ENCODE measurements at places on chromosomes 4 and X. TPM values are rescaled to one million over a fixed set of nuclear protein-coding genes. Genes with fewer than 3 reads are reported as not detected.

- H3K4me3 ChIP-seq = no peak overlapping the region
- no peak overlapping the region for H3K27ac ChIP-seq
- DNase-seq = no peak
- no peaks in the 10 kb centered on the region for H3K27me3 ChIP-seq
These were observed 41.8 kb upstream of the TXK start for GRCh38 chr4:48175806-48176205.

Gene SH3D19
- total RNA-seq = 143 TPM

DNA sequence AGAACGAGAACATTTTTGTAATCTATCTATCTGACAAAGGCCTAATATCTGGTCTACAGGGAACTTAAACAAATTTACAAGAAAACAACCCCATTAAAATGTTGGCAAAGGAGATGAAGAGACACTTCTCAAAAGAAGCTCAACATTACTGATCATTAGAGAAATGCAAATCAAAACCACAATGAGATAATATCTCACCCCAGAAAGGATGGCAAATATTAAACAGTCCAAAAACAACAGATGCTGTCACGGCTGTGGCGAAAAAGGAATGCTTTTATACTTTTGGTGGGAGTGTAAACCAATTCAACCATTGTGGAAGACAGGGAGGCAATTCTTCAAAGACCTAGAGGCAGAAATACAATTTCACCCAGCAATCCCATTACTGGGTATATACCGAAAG lies 2284.8 kb downstream of the ARAP2 start:
- no peak for DNase-seq
- H3K36me3 ChIP-seq = no peaks in the 10 kb centered on the region
- H3K27me3 ChIP-seq = no peaks in the 10 kb centered on the region
- H3K4me3 ChIP-seq = no peak overlapping the region
- H3K4me1 ChIP-seq = no peaks in the 10 kb centered on the region
- H3K27ac ChIP-seq = no peak overlapping the region

Gene PDGFRA
- total RNA-seq = 33.1 TPM

GRCh38 chrX:19862634-19863211 lies 24.7 kb downstream of the SH3KBP1 start:
- no peak overlapping the region for H3K27ac ChIP-seq
- H3K36me3 ChIP-seq = no peaks in the 10 kb centered on the region
- H3K27me3 ChIP-seq = no peaks in the 10 kb centered on the region
- DNase-seq = no peak
- H3K4me3 ChIP-seq = no peak overlapping the region

DNA sequence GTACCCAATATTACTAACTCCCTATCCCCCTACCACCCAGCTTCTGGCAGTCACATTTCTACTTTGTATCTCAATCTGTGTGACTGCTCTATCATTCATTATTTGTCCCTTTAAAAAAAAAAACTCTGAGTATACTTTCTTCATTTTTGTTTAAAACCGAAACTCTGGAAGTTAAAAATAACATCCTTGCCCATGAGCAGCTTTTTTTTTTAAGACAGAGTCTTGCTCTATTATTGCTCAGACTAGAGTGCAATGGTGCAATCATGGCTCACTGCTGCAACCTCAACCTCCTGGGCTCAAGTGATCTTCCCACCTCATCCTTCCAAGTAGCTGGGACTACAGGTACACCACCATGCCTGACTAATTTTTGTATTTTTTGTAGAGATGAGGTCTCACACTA lies 15.8 kb downstream of the UBE2K start:
- peak; percentile 39 for DNase-seq
- H3K4me3 ChIP-seq = no peak overlapping the region
- H3K4me1 ChIP-seq = peaks cover 14% of the 10 kb centered on the region
- no peaks in the 10 kb centered on the region for H3K36me3 ChIP-seq

Gene TMEM156
- total RNA-seq = not detected

- no peaks in the 10 kb centered on the region for H3K4me1 ChIP-seq
- H3K4me3 ChIP-seq = no peak overlapping the region
- H3K27me3 ChIP-seq = no peaks in the 10 kb centered on the region
- no peak for DNase-seq
- no peaks in the 10 kb centered on the region for H3K36me3 ChIP-seq
- H3K27ac ChIP-seq = no peak overlapping the region
These were observed 727.7 kb upstream of the SLIT2 start for GRCh38 chr4:19523964-19524363.

DNA sequence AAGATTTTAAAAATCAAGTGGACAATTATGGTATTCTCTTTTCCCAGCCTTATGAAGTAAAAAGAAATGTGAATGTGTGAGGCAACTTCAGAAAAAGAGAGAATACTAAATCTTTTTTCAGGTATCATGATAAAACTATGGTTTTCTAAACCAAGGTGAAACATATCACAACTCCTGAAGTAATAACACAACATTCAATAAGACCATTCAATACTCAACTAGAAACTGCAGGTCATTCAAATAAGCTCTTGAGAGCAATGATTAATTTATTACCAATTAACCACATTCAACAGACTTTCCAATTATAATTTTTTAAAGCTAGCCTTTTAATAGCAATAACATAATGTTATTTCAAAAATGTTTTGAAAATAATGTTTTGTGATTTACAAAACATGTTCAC lies 35.8 kb downstream of the SLC10A7 start:
- H3K4me1 ChIP-seq = no peaks in the 10 kb centered on the region
- H3K27me3 ChIP-seq = no peaks in the 10 kb centered on the region
- H3K36me3 ChIP-seq = no peaks in the 10 kb centered on the region
- no peak overlapping the region for H3K4me3 ChIP-seq

GRCh38 chr4:75930152-75930551 lies 10.7 kb downstream of the NAAA start:
- no peaks in the 10 kb centered on the region for H3K36me3 ChIP-seq
- DNase-seq = no peak
- H3K27me3 ChIP-seq = no peaks in the 10 kb centered on the region
- no peaks in the 10 kb centered on the region for H3K4me1 ChIP-seq
- no peak overlapping the region for H3K4me3 ChIP-seq
- no peak overlapping the region for H3K27ac ChIP-seq

DNA sequence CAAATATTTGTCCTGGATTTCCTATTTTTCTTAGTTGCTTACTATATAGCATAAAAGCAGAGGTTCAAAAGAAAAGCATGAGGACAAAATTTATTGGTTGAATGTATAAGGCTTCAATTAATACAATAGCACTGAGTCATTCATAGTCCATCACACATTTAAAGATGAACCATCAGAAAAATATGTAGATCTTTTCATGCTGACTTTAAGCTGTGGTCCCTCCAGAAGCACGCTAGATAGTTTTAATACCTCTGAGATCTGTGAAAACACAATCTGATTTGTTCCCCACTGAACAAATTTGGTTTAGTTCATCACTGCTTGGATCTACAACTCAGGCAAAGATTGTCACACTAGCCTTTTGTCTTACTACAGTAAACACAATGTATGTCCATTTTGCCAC lies 377.2 kb upstream of the ANXA10 start:
- H3K27ac ChIP-seq = no peak overlapping the region
- no peak overlapping the region for H3K4me3 ChIP-seq
- H3K27me3 ChIP-seq = no peaks in the 10 kb centered on the region
- no peaks in the 10 kb centered on the region for H3K4me1 ChIP-seq
- DNase-seq = no peak

DNA sequence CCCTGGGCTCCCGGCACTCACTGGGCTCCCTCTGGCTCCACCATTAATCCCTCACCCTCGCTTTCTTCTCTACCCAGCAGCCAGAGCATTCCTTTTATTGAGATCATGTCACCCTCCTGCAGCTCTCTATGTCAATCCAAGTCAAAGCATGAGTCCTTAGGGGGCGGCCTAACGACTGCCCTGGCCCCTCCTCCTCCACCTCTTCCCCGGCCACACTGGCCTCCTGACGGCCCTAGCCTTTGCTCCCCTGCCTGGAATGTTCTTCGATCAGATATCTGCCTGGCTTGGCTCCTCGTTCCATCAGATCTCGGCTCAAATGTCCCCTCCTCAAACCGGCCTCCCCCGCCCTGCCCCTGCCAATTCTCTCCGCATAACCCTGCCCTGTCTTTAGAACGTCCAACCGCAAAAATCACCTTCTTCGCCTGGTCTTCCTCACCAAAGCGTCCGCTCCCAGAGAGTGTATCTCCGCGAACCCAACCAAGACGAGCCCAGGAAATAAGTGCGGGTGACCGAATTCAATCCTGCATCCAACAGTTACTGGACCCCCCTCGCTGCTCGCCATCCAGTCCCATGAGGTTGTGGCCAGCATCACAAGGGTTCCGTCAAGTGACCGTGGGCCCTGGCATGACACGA lies 722 bp upstream of the PNCK start:
- no peaks in the 10 kb centered on the region for H3K4me1 ChIP-seq
- H3K36me3 ChIP-seq = no peaks in the 10 kb centered on the region
- H3K27me3 ChIP-seq = no peaks in the 10 kb centered on the region
- no peak overlapping the region for H3K27ac ChIP-seq
- H3K4me3 ChIP-seq = no peak overlapping the region

Gene PABPC5
- total RNA-seq = 3.8 TPM

DNA sequence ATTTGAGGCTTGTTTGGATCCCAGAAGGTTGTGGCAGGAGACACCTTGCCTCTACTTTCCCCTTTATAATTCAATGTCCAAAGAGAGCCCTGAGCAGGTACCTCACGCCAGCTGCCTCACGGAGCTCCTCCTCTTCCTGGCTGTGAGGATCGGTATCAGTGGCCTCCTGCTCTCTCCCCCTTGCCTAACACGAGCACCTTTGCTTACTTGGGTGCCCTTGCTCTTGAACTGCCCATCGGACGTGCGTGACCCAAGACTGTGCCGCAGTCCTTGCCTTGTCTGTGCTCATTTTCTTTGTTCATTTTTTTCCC lies 27.8 kb upstream of the MSANTD1 start:
- H3K4me3 ChIP-seq = no peak overlapping the region
- no peaks in the 10 kb centered on the region for H3K27me3 ChIP-seq
- no peak for DNase-seq
- H3K4me1 ChIP-seq = no peaks in the 10 kb centered on the region

Gene SLITRK2
- total RNA-seq = 0.29 TPM

DNA sequence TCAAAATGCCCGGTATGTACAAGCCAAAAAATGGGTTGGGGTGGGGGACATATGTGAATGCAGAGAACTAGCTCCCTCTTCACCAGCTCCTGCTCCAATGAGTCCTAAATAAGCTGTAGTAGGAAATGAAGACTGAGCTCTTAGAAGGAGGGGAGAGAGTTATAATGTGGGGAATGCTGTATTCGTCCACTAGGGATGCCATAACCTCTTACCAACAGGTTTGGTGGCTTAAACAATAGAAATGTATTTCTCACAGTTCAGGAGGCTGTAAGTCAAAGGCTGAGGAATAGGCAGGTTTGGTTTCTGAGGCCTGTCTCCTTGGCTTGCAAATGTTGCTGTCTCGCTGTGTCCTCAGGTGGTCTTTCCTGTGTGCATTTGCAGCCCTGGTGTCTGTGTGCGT lies 4.4 kb upstream of the INPP4B start:
- peaks cover 5% of the 10 kb centered on the region for H3K4me1 ChIP-seq
- no peaks in the 10 kb centered on the region for H3K27me3 ChIP-seq
- H3K4me3 ChIP-seq = no peak overlapping the region
- no peaks in the 10 kb centered on the region for H3K36me3 ChIP-seq
- H3K27ac ChIP-seq = no peak overlapping the region

Gene SEC24D
- 75.6 TPM for total RNA-seq

GRCh38 chr4:141652161-141652778 lies 15.9 kb downstream of the IL15 start:
- DNase-seq = no peak
- H3K36me3 ChIP-seq = no peaks in the 10 kb centered on the region
- H3K27me3 ChIP-seq = no peaks in the 10 kb centered on the region
- H3K4me3 ChIP-seq = no peak overlapping the region

DNA sequence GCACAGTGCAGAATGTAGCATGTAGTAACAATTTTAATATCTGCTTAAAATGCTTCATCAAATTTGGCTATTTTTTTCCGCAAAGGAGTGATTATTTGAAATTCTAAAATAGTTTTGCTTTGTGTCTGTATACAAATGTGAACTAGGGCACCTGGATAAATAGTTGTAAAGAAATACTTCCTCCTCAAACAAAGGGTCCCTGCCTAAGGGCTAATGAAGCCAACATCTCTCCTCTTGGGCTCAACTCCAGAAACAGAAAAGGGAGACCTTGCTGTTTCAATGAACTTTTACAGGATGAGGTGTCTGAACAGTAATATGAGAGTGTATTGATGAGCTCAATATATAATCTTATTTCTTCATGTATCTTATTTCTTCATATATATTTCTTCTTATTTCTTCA lies 30.8 kb upstream of the SCOC start:
- peaks cover 5% of the 10 kb centered on the region for H3K4me1 ChIP-seq
- no peak for DNase-seq
- H3K27ac ChIP-seq = no peak overlapping the region
- no peaks in the 10 kb centered on the region for H3K36me3 ChIP-seq

DNA sequence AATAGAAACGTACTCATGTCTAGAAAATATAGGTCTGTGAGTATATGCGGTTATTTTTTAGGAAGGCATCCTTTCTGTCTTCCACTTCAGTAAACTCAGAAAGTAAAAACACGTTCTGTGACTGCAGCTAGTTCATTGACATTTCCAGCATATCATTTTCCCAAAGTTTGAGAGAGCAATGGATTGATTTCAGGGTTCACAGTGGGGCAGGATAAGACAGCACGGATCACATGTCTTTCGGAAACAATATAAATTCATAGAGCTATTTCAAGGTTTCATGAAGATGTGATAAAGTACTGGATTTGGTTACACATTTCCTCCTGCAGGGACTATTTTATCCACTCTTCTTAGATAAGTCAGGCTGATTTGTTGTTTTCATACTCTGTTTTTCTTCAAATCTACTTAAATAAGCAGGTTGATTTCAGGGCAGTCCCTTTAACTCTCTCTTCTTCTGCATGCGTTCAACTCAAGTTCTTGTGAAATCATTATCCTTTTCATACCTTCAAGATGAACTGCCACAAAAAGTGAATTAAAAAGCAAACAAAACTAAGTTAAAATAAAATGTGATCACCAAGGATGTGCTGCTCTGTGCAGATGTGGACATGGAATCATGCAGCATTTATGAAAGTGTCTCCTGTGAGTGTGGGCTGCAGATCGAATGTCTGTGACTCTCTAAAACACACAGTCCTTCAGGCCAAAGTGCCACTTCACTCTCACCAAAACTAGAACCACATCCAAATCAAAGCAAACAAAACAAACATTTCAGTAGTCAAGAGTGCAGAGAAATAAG lies 187.7 kb downstream of the UNC5C start:
- H3K4me1 ChIP-seq = peaks cover 51% of the 10 kb centered on the region
- no peaks in the 10 kb centered on the region for H3K36me3 ChIP-seq
- H3K4me3 ChIP-seq = no peak overlapping the region

Gene LIMCH1
- 138 TPM for total RNA-seq

GRCh38 chr4:168723020-168723419 lies 226.2 kb downstream of the PALLD start:
- no peaks in the 10 kb centered on the region for H3K27me3 ChIP-seq
- H3K4me3 ChIP-seq = no peak overlapping the region
- H3K27ac ChIP-seq = peak overlapping the region; percentile 68
- DNase-seq = peak; percentile 64
- no peaks in the 10 kb centered on the region for H3K36me3 ChIP-seq
- H3K4me1 ChIP-seq = peaks cover 23% of the 10 kb centered on the region

DNA sequence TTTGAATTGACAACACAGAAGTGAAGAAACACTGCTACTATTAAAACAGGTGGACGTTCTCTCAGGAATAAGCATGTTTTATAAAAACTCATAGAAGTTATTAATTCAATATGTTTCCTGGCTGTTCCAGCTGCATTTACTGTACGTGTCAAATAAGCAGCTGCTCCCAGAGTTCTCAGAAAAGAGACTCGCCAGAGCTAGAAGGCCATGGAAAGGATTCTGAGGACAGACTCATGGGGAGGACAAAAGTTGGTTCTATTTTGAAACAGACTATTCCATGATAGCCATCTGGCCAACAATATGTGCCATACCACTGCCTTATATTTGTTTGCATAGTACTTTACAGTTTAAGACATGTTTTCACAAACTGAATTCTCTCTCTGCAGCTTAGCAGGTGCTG lies 136.5 kb downstream of the NR3C2 start:
- H3K27me3 ChIP-seq = no peaks in the 10 kb centered on the region
- H3K36me3 ChIP-seq = no peaks in the 10 kb centered on the region
- no peak overlapping the region for H3K4me3 ChIP-seq
